ENCODE measurements at places on chromosomes 7 and 10. TPM values are rescaled to one million over a fixed set of nuclear protein-coding genes. Genes with fewer than 3 reads are reported as not detected.

GRCh38 chr7:120718361-120718760 lies 139.6 kb downstream of the TSPAN12 start:
- no peak for DNase-seq

DNA sequence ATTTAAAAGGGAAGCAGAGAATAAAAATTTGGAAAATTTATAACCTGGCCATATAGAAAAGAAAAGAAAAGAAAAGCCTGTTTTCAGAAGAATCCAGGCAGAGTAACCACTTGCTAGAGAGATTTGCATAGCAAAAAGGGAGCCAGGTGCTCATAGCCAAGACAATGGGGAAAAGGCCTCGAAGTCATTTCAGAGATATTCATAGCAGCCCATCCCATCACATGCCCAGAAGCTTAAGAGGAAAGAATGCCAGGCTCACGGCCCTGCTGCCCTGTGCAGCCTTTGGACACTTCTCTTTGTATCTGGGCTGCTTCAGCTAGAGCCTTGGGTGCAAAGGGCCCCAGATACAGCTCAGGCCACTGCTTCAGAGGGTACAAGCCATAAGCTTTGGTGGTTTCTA lies 159.8 kb downstream of the CCDC7 start:
- no peak for DNase-seq

DNA sequence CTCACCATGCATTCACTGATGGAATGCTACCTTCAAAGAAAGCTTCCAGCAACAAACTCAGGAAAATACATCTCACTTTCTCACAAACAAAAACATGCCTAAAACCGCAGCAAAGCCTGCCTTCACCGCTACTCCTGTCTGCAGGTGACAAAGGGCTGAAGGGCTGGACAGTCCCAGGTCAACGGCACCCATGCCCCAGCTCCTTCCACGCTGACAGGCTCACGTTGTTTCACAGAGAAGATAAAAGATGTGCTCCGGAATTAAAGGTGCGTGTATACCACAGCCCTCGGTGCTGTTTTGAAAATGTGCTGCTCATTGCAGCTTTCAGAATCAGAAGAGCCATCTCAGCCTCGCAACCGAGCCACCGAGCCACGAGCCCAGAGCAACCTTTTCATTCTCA lies 445.0 kb downstream of the PTPRN2 start:
- DNase-seq = no peak

DNA sequence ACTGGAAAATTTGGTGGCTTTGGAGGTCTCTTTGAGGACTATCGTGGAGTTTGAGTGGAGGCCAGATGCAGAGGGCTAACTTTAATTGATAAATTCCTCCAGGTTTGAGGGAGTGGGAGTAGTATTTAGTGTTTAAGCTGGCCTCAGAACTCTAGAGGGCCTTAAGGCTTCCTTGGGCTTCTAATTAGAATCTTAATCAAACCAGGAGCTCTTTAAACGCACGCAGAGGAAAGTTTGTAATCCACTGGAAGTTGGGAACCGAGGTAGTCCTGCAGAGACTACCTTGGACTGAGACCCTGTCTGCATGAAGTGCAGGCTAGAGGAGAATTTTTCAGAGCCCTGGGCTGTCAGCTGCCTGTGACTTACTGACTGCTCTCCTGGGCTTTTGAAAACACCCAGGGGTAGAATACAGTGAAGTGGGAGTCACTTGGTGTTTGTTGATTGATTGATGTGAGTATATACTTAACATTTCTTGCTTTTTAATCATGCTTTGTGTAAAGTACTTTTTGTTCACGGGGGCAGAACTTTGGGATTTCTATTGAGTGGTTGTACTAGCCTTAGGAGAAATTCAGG lies 5.9 kb downstream of the SPAG6 start:
- DNase-seq = no peak

DNA sequence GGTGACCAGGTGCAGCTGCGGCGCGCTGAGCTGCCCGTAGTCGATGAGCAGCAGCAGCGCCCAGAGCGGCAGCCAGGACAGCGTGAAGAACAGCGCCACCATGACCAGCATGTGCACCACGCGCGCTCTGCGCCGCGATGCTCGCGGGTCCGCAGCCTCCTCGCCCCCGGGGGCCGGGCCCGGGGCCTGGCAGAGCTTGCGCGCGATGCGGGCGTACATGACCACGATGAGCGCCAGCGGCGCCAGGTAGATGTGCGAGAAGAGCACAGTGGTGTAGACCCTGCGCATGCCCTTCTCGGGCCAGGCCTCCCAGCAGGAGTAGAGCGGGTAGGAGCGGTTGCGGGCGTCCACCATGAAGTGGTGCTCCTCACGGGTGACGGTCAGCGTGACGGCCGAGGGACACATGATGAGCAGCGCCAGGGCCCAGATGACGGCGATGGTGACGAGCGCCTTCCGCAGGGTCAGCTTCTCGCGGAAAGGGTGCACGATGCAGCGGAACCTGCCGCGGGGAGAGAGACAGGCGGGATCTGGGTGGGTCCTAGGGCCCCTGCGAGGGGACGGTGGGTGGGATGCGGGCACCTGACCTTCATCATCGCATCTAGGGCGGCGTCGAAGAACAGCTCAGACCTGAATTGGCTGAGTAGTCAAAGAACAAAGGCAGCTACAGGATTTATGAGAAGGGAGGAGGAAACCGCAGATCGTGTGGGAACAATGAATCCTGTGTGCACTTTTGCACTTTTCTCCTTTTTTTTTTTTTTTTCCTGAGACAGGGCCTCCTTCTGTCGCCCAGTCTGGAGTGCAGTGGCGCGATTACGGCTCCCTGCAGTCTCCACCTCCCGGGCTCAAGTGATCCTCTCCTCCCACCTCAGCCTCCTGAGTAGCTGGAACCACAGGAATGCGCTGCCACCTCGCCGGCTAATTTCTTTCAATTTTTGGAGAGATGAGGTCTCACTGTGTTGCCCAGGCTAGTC lies 22.4 kb upstream of the PPA1 start:
- no peak for DNase-seq

DNA sequence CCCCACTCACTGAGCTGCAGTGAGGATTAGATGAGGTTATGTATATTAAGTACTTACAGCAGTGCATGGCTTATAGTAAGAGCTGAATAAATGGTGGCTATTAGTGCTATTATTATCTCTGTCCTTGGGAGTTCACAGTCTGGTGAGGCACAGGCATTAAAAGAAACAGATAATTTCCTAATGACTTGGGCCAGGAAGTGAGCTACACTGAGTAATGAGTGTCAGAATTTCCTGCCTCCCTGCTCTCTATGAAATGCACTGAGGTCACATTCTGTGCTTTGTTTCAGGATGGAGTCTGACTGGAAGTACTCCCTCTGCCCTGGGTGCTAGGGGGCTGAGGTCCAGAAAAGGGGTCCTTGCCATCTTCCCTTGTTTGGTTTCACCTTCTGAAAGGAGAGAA lies 48.7 kb upstream of the LOXL4 start:
- DNase-seq = no peak

GRCh38 chr10:27743877-27744801 lies 1.5 kb downstream of the MKX start:
- DNase-seq = no peak

- DNase-seq = peak; percentile 76
Observed at GRCh38 chr10:52864201-52865106, 91.9 kb upstream of the MBL2 start.

- no peak for DNase-seq
Observed at GRCh38 chr10:43749145-43749576, 100.5 kb upstream of the ZNF32 start.

DNA sequence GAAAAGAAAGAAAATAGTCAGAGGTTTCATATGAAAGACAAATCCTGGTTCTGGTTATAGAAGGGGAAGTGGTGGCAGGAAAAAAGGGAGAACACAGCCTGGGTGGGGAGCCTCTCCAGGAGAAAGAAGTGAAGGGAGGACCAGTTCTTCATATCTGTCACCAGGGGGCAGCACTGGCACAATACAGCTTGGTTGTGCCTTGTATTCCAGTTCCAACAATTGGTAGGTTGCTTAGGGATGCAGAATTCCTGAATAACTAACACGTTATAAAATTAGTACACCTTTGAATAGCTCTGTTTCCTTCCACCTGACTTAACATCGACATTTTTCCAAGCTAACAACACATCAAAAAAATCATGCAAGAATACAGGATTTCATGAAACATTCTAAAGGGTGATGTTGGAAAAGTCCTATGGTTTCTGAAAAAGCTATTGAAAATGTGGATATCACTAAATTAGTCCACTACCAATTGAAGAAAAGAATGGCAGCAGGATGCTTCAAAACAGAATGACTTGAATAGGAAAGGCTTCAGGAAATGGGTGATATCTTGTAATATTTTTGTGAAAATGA lies 52.9 kb downstream of the CYP26A1 start:
- no peak for DNase-seq

GRCh38 chr7:18445916-18446520 lies 49.5 kb upstream of the HDAC9 start:
- no peak for DNase-seq

GRCh38 chr7:44541876-44542610 lies 913 bp upstream of the NPC1L1 start:
- no peak for DNase-seq

GRCh38 chr7:115034515-115034914 lies 112.6 kb downstream of the MDFIC start:
- DNase-seq = no peak

DNA sequence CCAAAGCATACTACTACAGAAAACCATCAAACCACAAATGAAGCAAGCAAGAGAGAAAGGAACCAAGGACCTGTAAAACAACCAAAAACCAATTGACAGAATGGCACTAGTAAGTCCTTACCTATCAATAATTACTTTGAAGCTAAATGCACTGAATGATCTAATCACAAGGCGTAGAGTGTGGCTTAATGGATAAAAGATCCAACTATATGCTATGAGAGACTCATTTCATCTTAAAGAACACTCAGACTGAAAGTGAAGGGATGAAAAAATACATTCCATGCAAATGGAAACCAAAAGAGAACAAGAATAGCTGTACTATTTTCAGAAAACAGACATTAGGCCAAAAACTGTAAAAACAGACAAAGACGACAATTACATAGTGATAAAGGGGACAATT lies 70.7 kb downstream of the CRPPA start:
- DNase-seq = no peak

DNA sequence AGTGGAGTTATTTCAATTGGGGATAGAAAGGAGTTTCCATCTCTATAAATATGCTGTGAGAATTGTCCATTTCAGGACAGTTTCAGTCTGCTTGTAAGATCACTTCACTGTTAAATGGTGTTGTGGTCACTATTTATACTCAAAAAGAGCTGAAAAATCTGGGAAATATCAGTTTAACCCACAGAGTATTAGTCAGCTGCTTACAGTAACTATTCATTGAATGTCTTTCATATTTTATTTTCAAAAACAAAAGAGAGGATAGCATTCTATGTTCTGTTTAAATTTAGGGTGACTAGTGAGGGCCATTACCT lies 85.4 kb upstream of the PLXDC2 start:
- DNase-seq = no peak

DNA sequence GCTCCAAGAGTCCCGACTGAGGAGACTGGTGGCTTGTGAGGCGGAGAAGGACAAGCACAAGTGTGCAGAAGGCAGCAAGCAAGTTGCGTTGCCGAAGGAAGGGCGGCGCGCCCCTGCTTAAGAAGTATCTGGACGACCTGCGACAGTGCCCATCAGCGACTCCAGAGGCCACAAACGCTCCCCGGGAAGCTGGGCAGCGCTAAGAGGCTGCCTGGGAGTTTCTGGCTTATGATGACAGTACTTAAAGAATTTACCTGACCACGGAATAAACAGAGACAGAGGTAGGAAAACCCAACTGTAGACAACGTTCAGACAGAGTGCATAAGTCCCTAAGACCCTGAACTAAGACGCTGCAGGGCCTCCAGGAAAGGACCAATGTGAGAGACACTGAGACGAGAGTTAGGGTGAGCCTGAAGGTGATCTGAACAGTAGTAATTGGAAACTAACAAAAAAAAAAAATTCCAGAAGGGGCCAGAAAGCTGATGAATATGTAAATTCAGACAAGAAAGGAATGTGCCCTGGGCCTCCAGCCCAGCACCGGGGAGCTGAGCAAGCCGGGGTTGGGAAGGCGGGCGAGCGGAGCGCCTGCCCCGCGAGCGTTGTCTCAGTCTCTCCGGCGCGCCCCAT lies 1.0 kb downstream of the OSBPL3 start:
- DNase-seq = no peak

DNA sequence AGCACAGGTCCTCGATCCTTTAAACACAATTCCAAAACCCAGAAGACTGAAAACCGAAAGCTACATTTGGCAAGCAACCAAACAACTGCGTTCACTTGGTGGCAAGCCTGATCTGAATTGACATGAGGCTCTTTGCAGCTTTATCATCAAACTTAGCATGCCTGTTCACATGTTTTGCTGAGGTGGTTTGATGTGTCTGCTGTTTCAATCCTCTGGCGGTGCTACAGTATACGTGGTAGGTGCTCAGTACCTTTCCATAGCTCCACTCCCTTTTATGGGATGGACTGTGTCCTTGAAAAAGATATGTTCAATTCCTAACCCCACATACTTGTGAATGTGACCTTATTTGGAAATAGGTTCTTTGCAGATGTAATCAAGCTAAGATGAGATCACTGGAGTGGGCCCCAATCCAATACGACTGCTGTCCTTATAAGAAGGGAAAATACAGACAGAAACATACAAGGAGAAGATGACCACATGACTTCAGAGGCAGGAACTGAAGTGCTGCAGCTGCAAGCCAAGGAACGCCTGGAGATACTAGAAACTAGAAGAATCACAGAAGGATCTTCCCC lies 33.4 kb downstream of the CCDC6 start:
- DNase-seq = no peak

GRCh38 chr7:132333301-132333700 lies 243.0 kb downstream of the PLXNA4 start:
- DNase-seq = peak; percentile 55

DNA sequence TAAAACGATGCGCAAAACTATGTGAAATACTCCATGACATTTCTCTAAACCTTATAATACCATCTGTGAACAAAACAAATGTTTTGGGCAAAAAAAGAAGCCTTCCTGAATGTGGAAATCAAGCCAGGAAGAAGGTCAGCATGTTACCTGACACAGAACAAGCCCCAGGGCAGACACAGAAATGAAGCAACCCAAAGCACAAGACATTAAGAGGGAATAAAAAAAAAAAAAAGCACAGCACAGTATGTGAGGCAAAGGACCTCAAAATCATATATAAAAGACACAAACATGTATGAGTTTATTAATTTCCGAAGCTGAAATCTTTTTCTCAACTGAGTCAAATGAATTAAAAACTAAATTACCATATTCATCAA lies 161.8 kb downstream of the SKIDA1 start:
- no peak for DNase-seq

GRCh38 chr10:95290461-95291364 lies at the start of gene PDLIM1:
PDLIM1 (minus strand) TSS chr10:95291003; CDS start chr10:95290915, 88 bp downstream.
- DNase-seq = peak; percentile 87

- no peak for DNase-seq
Observed at GRCh38 chr7:97187067-97187466, 69.6 kb downstream of the SDHAF3 start.

GRCh38 chr10:61759751-61760150 lies 97.0 kb downstream of the CABCOCO1 start:
- no peak for DNase-seq

- DNase-seq = no peak
Observed at GRCh38 chr10:42697926-42698325, 59.6 kb upstream of the ZNF33B start.

The MSANTD7 gene
- total RNA-seq = 6.2 TPM

The ANKRD1 gene
- total RNA-seq = 4,181 TPM

The HMX3 gene
- not detected for total RNA-seq

The KLF14 gene
- total RNA-seq = 0.14 TPM

The VWDE gene
- total RNA-seq = not detected

The LGI1 gene
- not detected for total RNA-seq

The ACTR3C gene
- total RNA-seq = 3.7 TPM

The CFAP46 gene
- 0.64 TPM for total RNA-seq

The EPHB6 gene
- total RNA-seq = 8.8 TPM

Measured in heart left ventricle (tissue), 16 donors.